Renal cortical epithelial cell (primary cell): ENCODE measurements at places on chromosomes 5 and 9. TPM values are rescaled to one million over a fixed set of nuclear protein-coding genes. Genes with fewer than 3 reads are reported as not detected.

GRCh38 chr5:2748179-2748860 is 3.2 kb downstream of the IRX2 start:
- DNase-seq = no peak

- DNase-seq = peak; percentile 68
Measured at GRCh38 chr5:169302491-169303118, 1.7 kb upstream of the SLIT3 start.

DNA sequence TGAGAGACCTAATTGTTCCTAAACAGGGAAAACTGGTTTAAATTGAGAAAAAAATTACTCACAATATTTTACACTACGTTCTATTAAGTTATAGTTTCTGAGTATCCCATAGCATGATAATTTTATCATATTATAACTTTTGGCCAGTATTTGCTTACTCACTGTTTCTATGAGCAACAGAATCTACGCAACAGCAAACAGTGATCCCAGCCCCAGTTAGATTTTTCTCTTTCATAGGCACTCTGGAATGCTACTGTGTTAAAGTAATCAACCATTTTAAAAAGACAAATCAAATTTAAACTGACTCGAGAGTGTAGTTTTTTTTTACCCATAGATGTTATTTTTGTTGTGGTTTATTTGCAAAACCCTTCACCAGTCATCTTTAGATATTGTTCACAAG is 107.2 kb downstream of the XRCC4 start:
- no peak for DNase-seq

- DNase-seq = no peak
Measured at GRCh38 chr5:14684757-14685156, 20.2 kb downstream of the OTULIN start.

DNA sequence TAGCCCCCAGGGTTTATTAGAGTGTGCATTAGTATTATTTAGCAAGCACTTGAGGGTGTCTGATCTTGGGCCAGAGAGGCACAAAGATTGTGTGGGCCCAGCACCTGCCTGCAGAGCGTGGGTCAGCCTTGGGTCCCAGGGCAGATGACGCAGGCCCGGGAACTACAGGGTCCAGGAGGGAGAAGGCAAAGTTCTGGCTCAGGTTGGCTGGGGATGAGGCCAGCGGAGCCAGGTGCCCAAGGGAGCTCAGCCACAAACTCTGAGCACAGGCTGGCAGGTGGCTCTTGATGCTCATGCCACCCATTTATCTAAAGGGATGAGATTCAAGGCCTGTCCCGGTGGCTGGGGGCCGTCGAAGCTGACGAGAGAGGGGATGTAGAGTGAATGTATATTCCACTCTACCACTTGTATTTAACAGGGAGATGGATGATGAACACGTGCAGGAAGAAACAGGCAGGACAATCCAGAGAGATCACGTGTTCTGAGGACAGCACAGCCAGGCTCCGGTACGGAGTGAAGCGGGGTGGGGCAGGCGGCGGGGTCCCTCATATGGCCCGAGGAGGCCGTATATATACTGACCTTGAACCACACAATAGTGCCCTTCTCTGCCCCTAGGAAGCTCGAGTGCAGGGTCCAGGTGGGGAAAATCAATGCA is 818 bp upstream of the OBP2A start:
- no peak for DNase-seq

DNA sequence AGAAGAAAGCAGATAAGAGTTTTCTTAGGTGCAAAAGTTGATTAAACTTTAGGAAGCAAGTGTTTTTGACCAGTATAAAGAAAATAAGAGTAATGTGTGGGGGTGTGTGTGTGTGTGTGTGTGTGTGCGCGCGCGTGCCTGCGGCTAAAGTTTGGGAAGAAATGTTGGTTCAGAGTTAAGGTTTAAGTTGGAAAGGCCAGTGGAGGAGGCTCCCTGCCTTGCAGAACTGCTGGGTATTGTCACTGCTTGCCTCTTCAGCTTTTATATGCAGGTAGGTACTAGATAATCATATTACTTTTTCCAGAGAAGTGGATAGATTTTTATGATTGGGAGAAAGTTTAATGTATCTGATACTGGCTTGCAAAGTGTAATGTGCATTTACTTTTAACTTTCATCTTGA is 2.0 kb downstream of the PIK3R1 start:
- DNase-seq = no peak

DNA sequence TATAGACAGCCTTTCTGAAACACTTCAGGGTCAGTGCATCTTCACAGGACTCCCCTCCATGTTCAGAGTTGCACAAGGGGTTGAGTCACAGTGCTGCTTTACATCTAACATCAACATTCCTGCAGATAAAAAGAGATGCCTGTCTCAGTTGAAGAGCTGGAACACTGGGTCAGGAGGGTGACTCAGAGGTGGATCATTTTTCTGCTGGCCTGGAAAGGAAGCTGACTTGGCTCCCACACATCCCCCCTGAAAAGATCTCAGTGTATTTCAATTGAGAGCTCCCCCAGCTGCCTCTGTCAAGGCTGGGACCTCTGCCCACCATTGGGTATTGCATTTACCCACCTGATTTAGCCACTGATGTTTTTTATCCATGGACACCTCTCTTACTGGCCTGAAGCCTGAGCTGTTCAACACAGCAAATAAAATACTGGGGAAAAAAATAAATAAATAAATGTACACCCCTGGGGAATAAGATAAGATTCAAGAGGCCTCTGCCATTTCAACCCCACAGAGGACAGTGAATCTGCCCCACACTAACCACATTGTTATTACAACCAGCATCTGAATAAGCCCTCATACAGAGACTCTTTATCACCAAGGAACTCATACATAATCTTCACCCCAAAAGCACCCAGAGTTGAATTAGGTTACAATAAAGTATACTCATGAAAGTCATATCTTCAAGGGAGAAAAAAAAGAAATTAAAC is 716.4 kb downstream of the SEMA5A start:
- DNase-seq = peak; percentile 99

DNA sequence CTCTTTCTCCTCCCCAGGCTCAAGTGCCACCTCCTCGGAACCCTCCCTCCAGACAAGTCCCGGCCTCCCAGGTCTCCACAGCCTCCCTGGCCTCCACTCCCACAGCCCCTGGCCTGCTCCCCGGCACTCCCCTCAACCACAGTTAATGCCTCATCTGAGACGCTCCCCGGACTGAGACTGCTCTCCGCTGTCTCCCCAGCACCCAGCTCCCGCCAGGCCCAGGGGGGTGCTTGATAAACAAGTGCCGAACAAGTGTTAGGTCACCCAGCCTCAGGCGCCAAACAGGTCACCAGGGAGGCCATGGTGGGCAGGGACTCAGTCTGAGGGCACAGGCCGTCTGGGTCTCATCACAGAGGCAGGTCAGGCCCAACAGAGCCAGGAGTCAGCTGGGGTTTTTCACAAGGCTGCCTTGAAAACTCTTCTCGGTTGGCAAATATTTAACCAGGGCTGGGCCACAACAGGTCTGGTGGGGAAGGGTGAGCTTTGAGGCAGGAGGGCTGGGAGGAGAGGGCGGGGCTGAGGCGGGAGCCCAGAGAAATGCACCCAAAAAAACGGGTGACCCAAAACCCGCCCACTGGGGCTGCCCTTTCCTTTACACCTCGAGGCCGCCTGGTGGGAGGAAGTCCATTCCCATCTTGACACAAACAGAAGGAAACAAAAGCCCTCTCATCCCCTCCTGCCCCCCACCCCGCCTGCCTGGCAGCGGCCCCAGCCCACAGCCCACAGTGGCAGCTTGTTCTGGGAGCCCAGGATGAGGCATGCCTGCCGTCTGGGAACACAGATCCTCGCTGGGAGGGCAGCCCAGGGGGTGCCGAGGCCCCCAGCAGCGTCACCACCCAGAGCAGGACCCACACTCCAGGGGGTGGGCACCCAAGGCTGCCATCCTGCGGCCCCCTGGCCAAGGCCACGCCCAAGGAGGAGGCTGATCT is 66.6 kb upstream of the STXBP1 start:
- DNase-seq = peak; percentile 98

DNA sequence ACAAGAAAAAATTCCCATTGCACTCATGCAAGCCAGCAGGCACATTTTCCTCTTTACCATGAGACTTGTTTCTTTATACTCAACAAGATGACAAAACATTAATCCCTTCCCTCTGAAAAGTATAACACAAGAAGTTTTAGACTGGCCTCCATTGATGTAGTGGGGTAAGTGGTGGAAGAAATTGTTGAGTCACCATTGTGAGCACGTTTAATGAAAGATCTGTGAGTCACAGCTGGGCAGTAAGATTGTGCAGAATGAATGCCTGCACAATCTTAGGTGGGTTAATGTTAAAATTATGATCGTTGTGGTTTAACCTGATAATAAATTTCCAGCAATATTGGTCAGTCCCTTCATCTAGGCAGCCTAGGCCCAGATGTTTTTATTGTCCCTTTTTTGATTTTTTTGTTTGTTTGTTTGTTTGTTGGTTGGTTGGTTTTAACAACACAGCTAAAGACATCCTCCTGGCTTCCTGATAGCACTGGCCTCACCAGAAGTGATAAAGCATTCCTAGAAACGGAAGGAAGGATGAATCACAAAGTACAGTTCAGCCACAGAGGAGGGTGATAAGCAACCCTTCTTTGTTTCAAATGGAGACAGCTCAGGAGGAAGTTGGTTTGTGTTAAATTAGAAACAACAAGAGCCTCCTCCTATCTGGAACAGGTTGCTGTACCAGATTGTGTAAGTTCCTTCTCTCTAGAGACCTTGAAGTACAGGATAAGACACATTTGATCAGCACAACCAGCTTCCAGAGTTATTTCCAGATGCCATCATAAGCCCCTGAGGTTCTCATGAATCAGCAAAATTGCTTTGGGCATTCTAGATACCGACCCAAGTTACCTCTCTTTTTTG is 40.3 kb downstream of the SLC24A2 start:
- DNase-seq = peak; percentile 34

GRCh38 chr5:1493413-1493812 is 30.3 kb downstream of the LPCAT1 start:
- no peak for DNase-seq

DNA sequence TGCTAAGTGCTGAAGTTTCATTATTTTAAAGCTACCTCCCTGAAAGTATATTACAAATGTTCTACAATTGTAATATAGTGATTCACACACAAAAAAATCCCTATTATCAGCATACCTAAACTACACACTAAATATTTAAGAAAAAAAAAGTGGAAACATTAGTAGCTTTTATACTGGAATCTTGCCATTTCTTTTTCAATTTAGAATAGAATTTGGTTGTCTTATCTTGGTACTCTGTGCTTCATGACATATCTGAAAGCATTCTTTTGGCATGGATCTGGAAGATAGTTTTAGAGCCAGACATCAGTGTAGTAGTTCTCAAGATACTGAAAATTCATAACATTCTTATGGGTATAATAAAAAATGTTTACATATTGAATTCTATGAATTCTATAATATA is 35.0 kb downstream of the SLC1A3 start:
- no peak for DNase-seq

GRCh38 chr9:93911801-93912554 is 43.2 kb downstream of the BARX1 start:
- no peak for DNase-seq

DNA sequence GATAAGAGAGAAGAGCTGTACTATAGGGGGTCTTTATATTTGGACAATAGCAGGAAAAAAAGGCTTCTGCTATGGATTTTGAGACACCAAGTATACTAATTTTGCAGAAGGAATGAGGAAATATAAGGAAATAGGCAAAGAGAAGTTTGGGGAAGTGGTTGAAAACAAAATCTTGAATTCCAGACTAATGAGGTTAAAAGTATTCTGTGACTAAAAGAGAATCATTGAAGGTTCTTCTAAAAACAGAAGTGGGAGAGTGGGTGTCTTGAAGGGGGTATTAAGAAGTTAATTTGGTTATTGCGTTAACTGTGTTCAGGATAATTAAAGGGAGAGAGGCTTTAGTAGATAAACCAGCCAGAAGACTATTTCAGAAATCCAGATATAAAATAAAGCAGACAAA is 148.7 kb downstream of the RFK start:
- no peak for DNase-seq

GRCh38 chr5:922436-923280 is 30.0 kb downstream of the TRIP13 start:
- no peak for DNase-seq

DNA sequence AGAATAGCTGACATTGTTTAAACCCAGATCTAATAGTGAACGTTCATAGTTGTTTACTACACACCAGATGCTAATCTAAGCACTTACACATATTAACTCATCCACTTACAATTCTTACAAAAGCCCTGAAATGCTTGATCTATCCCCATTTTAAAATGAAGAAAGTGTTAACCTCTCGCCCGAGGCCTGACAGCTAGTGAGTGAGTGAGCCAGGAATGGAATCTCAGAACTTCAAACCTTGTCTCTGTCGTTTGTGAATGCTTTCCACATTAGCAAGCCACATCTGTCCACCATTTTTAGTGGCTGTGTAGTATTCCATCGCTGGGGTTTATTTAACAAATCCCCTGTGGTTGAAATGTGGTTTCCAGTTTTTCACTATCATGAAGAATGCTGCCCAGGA is 24.9 kb upstream of the NEURL1B start:
- DNase-seq = no peak

GRCh38 chr9:105414947-105415661 is 32.7 kb upstream of the FSD1L start:
- DNase-seq = peak; percentile 32

DNA sequence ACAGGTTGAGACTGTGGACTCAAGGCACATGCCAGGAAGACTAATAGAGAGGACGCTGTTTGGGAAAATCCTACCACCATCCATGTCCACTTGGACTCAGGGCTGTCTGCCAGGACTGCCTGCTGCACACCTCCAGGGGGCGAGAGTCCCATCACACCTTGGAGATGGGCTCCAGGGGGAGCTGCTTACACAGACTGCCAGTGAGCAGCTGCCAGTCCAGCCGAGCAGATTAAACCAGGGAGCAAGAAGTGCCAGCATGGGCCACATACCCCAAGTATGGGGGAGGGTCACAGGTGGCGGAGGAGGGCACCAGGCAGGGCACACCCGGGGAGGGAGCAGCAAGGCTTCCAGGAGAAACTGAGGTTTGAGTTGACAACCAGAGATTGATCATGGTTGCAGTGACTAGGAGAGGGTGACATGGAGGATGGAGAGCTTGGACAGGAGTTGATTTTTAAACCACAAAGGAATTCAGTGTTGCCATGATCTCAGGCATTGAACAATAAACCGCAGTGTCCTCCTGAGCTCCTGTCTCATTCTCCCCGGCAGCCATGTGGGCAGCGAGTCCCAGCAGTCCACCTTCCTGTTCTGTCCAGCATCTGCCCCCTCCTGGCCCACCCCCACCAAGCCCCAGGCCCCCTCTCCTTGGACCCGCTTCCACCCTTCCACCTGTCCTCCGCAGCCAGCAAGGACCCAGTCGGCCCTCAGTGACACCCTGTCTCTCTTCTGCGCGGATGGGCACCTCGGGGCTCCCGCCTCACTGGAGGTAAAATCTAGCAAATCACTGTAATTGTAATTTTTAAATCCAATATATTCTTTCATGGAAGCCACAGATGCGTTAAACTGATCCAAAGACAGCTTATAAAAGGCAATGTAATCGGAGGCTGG is 3.1 kb upstream of the VAV2 start:
- DNase-seq = peak; percentile 63

Gene MPDZ
- total RNA-seq = 23.8 and 78.3 TPM in 2 replicates

Gene NAIF1
- 7.6 and 13.5 TPM in 2 replicates for total RNA-seq

Gene OTULINL
- 0.94 and 1.0 TPM in 2 replicates for total RNA-seq

Gene TTC23L
- 0.65 TPM in 1 of 2 replicates, not detected in the other for total RNA-seq

Gene PDE6A
- total RNA-seq = 0.10 TPM in 1 of 2 replicates, not detected in the other

Gene NEURL1B
- 0.15 and 1.6 TPM in 2 replicates for total RNA-seq

Gene IFNE
- 9.5 TPM in 1 of 2 replicates, not detected in the other for total RNA-seq

Gene DMRT3
- total RNA-seq = not detected in 2 replicates

Gene SLC12A7
- total RNA-seq = 35.8 and 42.2 TPM in 2 replicates

Gene SIT1
- total RNA-seq = not detected in 2 replicates

Gene VLDLR
- total RNA-seq = 26.2 and 130 TPM in 2 replicates

Gene QRFP
- total RNA-seq = not detected in 2 replicates

Gene TLX3
- total RNA-seq = 0.35 TPM in 1 of 2 replicates, not detected in the other
